ENCODE measurements at places on chromosomes 3 and 15.

DNA sequence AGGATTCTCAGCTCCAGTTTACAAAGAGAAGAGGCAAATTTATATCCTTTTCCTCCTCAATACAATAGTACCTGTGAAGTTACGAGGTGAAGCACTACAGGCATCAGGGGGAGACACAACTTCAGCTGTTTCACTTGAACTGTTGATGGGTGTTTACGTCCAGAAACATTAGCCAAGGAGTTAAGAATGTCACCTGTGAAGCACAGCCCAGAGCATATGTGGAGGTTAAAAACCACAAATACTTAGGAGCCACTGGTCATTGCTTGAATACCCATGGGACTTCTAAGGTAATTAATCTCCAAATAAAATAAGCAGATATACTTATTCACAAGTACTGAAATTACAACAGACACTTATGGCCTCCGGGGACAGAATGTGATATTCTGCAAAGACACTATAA lies 246.5 kb downstream of the ULK4 start:
- DNase-seq, result no peak

GRCh38 chr3:56484122-56484521 lies 15.9 kb upstream of the ERC2 start:
- no peak for DNase-seq

DNA sequence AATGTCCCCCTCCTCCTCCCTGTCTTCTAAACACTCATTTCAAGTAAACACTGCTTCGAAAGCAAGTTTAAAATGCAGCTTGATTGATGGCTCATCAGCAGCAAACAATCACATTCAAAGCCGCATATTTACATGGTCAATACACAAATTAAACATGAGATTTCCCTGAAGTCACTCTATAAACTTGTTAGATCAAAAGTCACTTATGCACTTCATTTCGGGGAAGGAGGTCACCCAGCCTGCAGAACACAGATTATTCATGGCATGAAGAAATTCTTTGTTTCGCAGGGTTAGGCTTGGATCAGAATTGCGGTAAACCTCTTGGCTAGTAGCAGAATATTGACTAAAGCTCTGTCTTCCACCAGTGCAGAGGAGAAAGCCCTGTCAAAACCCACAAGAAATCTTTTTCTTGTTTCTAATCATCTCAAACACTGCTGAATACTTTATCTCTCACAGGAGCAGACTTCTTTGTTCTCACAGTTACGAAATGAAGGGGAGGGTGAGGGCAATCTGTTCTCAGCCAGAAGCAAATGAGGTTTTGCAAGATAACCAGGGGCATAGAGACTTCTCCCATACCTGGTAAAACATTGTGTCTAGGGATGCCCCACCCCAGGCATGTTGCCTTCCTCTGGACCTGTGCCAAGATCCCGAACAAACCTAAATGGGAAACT lies 133.3 kb upstream of the CHL1 start:
- no peak for DNase-seq

GRCh38 chr3:175336406-175337133 lies 477.4 kb downstream of the NAALADL2 start:
- no peak for DNase-seq

DNA sequence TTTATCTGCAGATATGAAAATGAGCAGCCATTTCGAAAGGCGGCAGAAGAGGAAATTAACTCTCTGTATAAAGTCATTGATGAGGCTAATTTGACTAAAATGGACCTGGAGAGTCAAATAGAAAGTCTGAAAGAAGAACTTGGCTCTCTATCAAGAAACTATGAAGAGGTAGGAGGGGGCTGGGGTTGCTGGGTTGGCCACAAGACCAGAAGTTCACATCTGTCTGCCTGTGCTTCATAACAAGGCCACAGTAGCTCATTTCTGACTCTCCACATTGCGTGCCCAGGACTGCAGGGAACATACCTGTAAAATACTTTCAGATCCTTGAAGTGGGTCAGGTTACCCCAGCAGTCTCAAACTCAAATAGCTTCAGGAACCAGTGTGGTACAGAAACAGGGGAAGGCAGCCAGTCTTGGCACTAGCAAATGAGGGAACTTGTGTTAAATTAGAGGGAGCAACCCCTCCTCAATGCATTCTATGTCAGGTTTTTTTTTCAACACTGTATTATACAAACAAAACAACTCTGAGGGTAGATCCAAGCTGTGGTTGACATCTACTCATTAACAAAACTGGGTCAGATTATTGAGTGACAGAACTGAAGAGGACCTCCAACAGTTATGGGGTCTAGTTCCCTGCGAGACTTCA lies 48.7 kb downstream of the BFSP2 start:
- no peak for DNase-seq

GRCh38 chr15:80418892-80419537 lies 14.8 kb downstream of the ARNT2 start:
- DNase-seq, result no peak

GRCh38 chr15:27734785-27735495 lies 364.2 kb downstream of the OCA2 start:
- no peak for DNase-seq

DNA sequence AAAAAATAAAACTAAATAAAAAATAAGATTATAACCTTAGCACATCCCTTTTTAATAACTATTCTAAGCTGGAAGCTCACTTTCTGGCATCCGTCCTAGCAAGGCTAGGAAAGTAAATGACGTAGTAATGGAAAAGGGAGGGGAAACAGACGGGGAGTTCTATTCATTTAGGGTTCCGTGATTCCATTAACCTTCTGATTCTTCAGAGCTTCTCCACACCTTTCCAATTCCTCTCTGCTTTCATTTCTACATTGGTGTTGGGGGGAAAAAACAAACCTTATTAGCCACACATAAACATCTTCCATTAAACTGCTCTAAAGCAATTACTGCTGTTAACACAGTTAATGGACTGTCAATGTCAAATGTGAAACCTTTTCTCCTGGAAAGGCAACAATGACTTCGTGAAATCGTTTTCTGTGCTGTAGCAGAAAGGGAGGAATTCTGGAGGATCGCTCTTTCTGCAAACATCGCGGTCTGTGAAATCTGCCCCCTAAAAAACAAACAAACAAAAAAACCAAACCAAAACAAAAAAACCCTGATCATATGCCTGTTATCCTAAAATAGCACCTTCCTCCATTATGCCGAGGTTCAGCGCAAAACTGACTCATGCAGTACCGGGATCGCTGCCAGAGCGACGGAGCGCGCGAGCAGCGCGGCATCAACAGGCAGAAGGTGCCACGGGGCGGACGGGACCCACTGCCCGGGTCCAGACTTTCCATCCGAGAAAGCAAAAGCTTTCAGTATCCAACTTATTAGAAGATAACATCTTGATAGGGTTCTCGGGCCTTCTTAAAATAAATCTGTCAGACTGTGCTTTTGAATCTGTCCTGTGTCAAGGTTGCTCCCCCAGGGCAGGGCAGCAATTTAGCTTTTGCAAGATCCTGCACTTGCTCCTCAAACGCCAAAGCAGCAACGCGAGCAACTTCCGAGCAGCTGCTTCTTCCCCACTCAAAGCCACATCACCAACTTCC lies 156.2 kb downstream of the FGF12 start:
- DNase-seq, result no peak

DNA sequence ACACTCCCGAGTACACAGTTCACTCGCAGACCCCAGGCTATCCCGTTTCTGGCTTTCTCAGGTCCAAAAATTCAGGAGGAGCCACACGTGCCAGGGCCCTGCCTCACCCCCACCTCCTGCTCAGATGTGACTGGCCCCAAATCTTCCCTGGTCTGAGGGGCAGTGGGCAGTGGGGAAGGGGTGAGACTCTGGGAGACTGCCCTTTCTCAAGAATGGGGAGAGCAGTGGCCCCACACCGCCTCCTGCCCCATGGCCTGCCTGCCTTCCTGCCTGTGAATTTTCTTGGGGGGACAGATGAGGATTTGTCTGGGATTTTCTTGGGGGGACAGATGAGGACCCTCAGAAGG lies 174.6 kb downstream of the MEGF11 start:
- no peak for DNase-seq

GRCh38 chr15:58049520-58050227 lies 15.8 kb downstream of the ALDH1A2 start:
- DNase-seq, result no peak

DNA sequence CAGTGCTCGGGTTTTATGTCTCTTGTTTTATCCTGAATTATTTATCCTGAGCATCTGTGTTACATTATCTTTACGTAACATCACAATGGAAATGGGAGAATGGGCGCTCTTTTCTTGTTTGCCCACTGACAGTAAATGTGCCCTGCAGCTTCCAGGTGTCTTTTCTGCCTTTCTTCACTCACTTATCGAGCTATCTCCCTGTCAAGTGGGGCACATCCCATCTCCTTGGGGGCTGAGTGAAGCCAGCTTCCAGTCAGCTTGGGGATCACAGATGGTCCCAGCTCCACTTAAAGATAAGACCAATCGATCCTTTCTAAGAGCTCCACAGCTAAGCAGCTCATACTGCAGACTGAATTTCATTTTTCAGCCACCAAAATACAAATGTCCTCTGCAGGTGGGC lies 125.8 kb downstream of the KBTBD8 start:
- no peak for DNase-seq

GRCh38 chr3:28287046-28287445 lies 45.6 kb downstream of the CMC1 start:
- DNase-seq, result no peak

- no peak for DNase-seq
Observed at GRCh38 chr15:100995471-100996430, 76.6 kb downstream of the LRRK1 start.

DNA sequence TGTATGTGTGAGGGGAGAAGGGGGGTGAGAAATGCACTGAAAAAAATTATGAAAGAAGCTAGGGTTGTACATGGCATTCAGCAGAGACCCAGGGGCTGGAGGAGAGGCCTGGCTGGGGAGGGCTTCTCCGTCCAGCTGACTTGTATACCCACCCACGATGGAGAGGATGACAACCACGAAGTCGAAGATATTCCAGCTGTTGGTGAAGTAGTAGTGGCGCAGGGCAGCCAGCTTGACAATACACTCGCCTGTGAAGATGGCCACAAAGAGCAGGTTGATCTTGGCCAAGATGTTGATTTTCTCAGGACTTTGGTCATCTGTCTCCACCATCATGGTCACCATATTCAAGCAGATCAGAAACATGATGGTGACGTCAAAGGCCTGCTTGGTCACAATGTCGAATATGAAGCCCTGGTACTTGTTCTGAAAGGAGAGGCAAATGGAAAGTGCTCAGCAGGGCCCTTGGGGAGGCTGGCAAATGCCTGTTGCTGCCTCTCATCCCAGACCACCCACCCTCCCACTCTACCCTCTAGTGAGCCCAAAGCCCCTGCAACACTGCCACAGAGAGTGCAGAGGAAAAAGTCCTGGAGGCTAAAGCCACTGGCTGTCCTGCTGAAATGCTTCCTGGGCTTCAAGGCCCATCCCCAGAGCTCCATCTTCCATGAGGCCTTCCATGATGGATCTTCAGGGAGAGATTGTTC lies 58.1 kb downstream of the EXOG start:
- DNase-seq, result no peak

- no peak for DNase-seq
Observed at GRCh38 chr3:190108804-190109203, 11.9 kb downstream of the P3H2 start.

Measured in D721Med (cell line).